AG04450 (cell line): ENCODE measurements at places on chromosomes 1 and 21.

GRCh38 chr1:17188889-17189631 lies 15.9 kb upstream of the PADI1 start:
- DNase-seq: no peak

GRCh38 chr1:235325854-235326253 lies 2.1 kb downstream of the ARID4B start:
- DNase-seq: no peak

- no peak for DNase-seq
Measured at GRCh38 chr1:150302338-150302737, 8.7 kb downstream of the MRPS21 start.

DNA sequence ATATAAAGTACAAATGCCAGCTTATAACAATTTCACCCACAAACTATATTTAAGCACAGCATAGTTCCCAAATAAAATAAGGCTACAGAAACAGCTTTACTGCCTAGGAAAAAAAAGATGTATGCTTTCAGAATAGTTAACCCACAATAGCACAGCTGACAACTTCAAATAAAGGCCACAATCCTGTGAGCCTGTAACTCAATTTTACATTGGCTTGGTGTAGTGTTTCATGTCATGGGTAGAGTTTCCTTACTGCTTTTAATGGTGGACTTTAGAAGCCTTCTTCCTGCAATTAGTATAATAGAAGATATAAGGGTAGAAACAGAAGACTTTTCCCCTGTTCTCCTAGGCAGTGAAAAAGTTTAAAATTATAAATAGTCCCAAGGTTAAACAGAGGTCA lies 44.3 kb upstream of the ZC3H11B start:
- DNase-seq: no peak

GRCh38 chr1:58883037-58883887 lies 99.4 kb upstream of the JUN start:
- peak; percentile 79 for DNase-seq

GRCh38 chr1:30706528-30706927 lies 16.9 kb downstream of the MATN1 start:
- no peak for DNase-seq

- DNase-seq: no peak
Measured at GRCh38 chr1:91879733-91880132, 6.2 kb downstream of the TGFBR3 start.

- no peak for DNase-seq
Measured at GRCh38 chr1:232634096-232634495, 4.2 kb upstream of the SIPA1L2 start.

DNA sequence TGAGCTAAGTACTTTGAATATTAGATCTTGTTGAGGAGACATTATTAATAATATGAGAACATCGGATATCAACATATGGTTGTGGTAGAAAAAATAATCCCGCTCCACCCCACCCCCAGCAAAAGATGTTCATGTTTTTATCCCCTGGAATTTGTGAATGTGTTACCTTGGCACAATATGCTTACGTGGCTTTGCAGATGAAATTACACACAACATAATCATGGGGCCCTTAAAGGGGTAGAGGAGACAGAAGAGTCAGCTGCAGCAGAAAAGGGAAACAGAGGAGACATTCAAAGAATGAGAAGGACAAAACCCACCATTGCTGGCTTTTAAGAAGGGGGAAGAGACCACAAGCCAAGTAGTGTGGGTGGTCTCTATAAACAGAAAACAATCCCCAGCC lies 104.1 kb downstream of the SEC16B start:
- DNase-seq: no peak

DNA sequence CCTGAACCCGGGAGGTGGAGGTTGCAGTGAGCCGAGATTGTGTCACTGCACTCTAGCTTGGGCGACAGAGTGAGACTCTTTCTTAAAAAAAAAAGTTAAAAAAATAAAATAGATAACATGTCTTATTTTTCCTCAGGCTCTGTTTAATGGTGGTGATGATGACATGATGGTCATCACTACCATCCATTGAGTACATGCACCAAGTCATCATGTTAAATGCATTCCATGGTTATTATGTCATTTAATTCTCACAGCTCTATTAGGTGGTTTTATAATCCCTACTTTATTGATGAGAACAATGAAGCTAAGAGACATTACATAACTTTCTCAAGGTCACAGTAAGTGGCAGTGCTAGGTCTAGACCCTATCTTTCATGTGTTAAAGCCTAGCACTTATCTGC lies 34.4 kb upstream of the MAB21L3 start:
- no peak for DNase-seq

DNA sequence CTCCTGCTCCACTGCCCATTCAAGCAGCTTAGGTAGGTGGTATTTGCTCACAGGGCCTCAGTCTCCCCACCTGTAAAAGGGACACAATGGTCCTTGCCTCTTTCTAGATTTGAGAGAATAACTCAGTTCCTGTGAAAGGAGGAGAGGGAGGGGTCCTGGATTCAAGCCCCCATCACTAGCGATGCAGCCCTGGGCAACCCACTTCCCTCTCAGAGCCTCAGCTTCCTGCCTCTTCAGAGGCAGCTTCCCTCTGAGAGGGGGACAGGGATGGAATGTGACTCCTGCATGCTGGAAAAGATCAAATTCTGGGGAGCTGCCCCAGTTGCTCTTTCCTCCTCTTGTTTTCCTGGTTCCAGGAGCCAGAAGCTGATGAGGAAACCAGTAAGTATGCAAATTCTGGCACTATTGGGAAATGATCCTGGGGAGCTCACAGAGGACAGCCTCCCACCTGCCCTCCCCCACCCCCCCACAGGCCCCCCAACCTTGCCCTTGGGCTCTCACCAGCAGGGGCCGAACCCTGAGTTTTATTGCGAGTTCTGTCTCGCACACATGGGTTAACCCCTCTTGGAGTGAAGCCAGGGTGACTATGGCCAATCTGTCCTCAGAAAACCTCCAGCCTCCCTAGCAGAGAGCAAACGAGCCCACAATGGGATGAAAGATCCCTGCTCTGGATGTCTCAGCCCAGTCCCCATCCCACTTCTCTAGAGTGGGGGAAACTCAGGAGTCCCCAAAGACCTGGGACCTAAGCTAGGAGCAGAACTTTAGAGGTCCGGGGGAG lies 11.7 kb downstream of the ZC3H12A start:
- DNase-seq: no peak

GRCh38 chr1:76901158-76901767 lies 34.0 kb downstream of the ST6GALNAC5 start:
- DNase-seq: peak; percentile 15

GRCh38 chr1:184510110-184510509 lies 123.3 kb downstream of the C1orf21 start:
- no peak for DNase-seq
